ENCODE measurements at places on chromosomes 16 and 17.
A peak's percentile ranks its signal among the peaks of the same experiment; 100 is the strongest.

- peaks cover 6% of the 10 kb centered on the region for H3K4me1 ChIP-seq
- H3K36me3 ChIP-seq: peaks cover 19% of the 10 kb centered on the region
- H3K4me3 ChIP-seq: no peak overlapping the region
Measured at GRCh38 chr16:21184834-21185233, 26.4 kb downstream of the LDAF1 start.

GRCh38 chr17:80221351-80222105 is 1.3 kb downstream of the SLC26A11 start:
- no peak for DNase-seq
- H3K4me1 ChIP-seq: peaks cover 28% of the 10 kb centered on the region
- H3K27me3 ChIP-seq: no peaks in the 10 kb centered on the region
- H3K36me3 ChIP-seq: peaks cover 13% of the 10 kb centered on the region
- H3K4me3 ChIP-seq: peak overlapping the region; percentile 26
- H3K27ac ChIP-seq: no peak overlapping the region

- H3K4me3 ChIP-seq: no peak overlapping the region
- H3K27me3 ChIP-seq: no peaks in the 10 kb centered on the region
- no peak overlapping the region for H3K27ac ChIP-seq
Measured at GRCh38 chr16:11301645-11302501, 20.7 kb upstream of the PRM1 start.

GRCh38 chr17:31095236-31096105 is 694 bp downstream of the NF1 start:
- H3K27ac ChIP-seq: peak overlapping the region; percentile 73
- peak overlapping the region; percentile 79 for H3K4me3 ChIP-seq
- DNase-seq: peak; percentile 48
- H3K4me1 ChIP-seq: peaks cover 9% of the 10 kb centered on the region
- no peaks in the 10 kb centered on the region for H3K27me3 ChIP-seq
- no peaks in the 10 kb centered on the region for H3K36me3 ChIP-seq

GRCh38 chr17:45175759-45176115 is 14.1 kb downstream of the HEXIM2 start:
- H3K4me1 ChIP-seq: peaks cover 19% of the 10 kb centered on the region
- DNase-seq: no peak
- no peak overlapping the region for H3K27ac ChIP-seq
- no peak overlapping the region for H3K4me3 ChIP-seq

DNA sequence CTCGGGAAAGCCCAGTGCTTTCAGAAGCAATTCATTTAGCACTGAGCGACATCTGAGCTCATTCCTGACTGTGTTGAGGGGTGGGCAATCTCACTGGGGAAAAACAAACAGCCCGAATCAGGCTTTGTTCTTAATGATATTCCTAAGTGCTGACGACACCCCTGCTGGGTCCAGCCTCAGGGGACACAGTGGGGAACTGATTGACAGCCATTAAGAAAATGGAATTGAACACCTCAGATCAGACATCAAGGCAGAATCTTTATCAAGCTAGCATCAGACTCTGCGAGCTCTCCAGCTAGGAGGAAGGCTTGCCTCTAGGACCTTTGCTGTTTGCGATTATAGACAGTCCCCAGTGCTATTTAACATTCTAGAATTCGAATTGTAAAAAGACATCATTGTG is 22.5 kb upstream of the LYRM9 start:
- no peak overlapping the region for H3K4me3 ChIP-seq
- H3K36me3 ChIP-seq: no peaks in the 10 kb centered on the region
- no peak overlapping the region for H3K27ac ChIP-seq
- no peak for DNase-seq

GRCh38 chr17:30908717-30909420 is 2.8 kb upstream of the TEFM start:
- DNase-seq: no peak
- H3K27me3 ChIP-seq: no peaks in the 10 kb centered on the region
- no peak overlapping the region for H3K4me3 ChIP-seq

DNA sequence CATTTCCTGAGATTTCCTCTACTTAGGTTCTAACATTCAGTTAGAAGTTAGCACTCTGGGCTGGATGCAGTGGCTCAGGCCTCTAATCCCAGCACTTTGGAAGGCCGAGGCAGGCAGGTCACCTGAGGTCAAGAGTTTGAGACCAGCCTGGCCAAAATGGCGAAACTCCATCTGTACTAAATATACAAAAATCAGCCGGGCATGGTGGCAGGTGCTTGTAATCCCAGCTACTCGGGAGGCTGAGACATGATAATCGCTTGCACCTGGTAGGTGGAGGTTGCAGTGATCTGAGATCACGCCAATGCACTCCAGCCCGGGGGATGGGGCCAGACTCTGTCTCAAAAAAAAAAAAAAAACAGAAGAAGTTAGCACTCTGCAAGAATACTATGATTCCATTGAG is 1430.9 kb downstream of the CDH11 start:
- H3K36me3 ChIP-seq: no peaks in the 10 kb centered on the region
- H3K27me3 ChIP-seq: no peaks in the 10 kb centered on the region
- no peak for DNase-seq
- no peak overlapping the region for H3K4me3 ChIP-seq
- no peaks in the 10 kb centered on the region for H3K4me1 ChIP-seq

GRCh38 chr17:70017941-70018340 is 57.1 kb upstream of the KCNJ16 start:
- H3K4me3 ChIP-seq: no peak overlapping the region
- H3K27ac ChIP-seq: no peak overlapping the region
- H3K27me3 ChIP-seq: no peaks in the 10 kb centered on the region
- no peaks in the 10 kb centered on the region for H3K36me3 ChIP-seq
- no peak for DNase-seq
- no peaks in the 10 kb centered on the region for H3K4me1 ChIP-seq

- peak; percentile 3 for DNase-seq
- H3K36me3 ChIP-seq: no peaks in the 10 kb centered on the region
- no peak overlapping the region for H3K4me3 ChIP-seq
- H3K27ac ChIP-seq: no peak overlapping the region
- H3K27me3 ChIP-seq: no peaks in the 10 kb centered on the region
- H3K4me1 ChIP-seq: no peaks in the 10 kb centered on the region
Measured at GRCh38 chr16:49513040-49513439, 139.4 kb downstream of the C16orf78 start.

GRCh38 chr17:59680314-59680713 is 26.9 kb downstream of the PTRH2 start:
- no peak overlapping the region for H3K27ac ChIP-seq
- H3K27me3 ChIP-seq: no peaks in the 10 kb centered on the region
- peaks cover 99% of the 10 kb centered on the region for H3K36me3 ChIP-seq
- H3K4me1 ChIP-seq: no peaks in the 10 kb centered on the region
- H3K4me3 ChIP-seq: no peak overlapping the region

- no peaks in the 10 kb centered on the region for H3K36me3 ChIP-seq
- no peaks in the 10 kb centered on the region for H3K4me1 ChIP-seq
- no peak overlapping the region for H3K27ac ChIP-seq
- no peaks in the 10 kb centered on the region for H3K27me3 ChIP-seq
- DNase-seq: no peak
- H3K4me3 ChIP-seq: no peak overlapping the region
Measured at GRCh38 chr17:81378941-81379511, 16.2 kb upstream of the BAHCC1 start.

GRCh38 chr17:78497115-78497540 is 80.1 kb downstream of the DNAH17 start:
- no peaks in the 10 kb centered on the region for H3K27me3 ChIP-seq
- H3K27ac ChIP-seq: no peak overlapping the region
- H3K4me3 ChIP-seq: no peak overlapping the region
- H3K4me1 ChIP-seq: no peaks in the 10 kb centered on the region
- DNase-seq: peak; percentile 53

DNA sequence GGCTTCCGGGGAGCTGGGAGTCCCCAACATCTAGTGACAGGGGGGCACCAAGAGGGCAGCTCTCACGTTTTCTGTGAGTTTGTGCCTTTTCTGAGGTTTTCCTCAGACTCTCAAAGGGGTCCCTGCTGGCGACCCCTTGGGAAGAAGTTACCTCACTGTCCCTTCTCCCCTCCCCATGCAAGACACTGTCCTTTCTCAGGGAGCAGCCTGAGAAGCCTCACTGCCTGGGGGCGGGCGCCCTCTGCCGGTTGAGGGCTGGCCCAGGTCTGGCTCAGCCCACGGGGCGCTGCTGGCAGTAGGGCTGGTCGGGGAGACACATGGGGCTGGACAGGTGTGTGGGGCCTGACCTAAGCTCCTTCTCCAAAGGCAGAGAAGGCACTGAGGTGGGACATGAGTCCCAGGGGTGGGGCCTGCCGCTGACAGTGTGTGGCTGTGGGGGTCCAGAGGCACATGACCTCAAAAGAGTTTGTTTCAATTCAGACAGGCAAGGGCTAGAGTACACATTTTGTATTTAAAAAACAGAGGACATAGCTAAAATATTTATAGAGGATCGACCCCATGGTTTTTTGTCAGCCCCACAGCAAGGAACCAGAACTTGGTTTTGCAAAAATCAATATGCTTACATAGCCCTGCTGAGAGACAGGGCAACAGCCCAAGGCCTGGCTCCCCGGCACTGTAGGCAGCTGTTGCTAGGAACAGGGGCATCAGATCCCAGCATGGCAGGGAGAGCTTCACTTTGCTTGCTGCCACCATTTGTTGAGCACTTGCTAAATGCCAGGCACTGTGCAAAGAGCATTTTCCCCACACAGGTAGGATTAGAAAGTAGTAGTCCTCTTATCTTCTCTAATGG is 18.5 kb upstream of the ALDH3A1 start:
- H3K4me1 ChIP-seq: peaks cover 44% of the 10 kb centered on the region
- H3K4me3 ChIP-seq: no peak overlapping the region
- H3K36me3 ChIP-seq: no peaks in the 10 kb centered on the region
- H3K27me3 ChIP-seq: no peaks in the 10 kb centered on the region

GRCh38 chr16:23248261-23249194 is 53.6 kb upstream of the SCNN1B start:
- H3K4me1 ChIP-seq: no peaks in the 10 kb centered on the region
- H3K27me3 ChIP-seq: peaks cover 3% of the 10 kb centered on the region
- H3K27ac ChIP-seq: no peak overlapping the region
- no peak for DNase-seq
- no peaks in the 10 kb centered on the region for H3K36me3 ChIP-seq

DNA sequence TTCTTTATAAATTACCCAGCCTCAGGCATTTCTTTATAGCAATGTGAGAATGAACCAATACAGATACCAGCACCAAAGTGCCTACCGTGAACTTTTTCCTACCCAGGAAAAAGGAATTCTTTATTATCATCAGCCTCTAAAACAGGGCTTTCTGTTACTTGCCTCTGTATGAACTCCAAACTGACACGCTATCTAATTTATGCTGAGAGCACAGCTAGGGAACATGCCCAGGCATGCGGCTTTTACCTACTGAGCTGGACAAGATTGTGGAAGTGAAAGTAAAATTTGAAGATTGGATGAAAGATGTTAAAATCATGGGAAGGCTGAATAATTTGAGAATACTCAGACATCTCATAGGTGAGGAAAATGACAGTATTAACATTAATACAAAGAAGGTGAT is 24.4 kb upstream of the ADCY9 start:
- H3K4me1 ChIP-seq: no peaks in the 10 kb centered on the region
- no peak overlapping the region for H3K4me3 ChIP-seq
- no peaks in the 10 kb centered on the region for H3K36me3 ChIP-seq
- no peak for DNase-seq
- H3K27me3 ChIP-seq: peaks cover 2% of the 10 kb centered on the region

DNA sequence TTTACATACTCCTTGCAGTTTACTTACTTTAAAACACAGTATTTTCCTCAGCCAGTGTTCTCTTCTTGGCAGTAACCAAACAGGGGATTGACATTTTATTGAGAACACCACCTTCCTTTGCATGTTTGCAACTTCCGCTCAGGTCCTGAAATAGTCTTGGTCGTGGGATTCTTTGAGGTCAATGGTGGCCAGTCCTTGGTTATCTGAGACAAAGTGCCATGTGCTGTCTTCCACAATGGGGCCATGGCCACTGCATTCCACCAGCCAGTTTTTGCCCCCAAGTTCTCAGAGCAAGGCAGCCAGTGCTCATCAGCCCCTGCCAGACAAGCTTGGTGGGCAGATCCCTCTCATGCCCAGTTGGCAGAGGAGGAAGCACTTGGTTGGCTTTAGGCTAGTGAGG is 22.9 kb downstream of the CMTM4 start:
- no peaks in the 10 kb centered on the region for H3K36me3 ChIP-seq
- H3K27ac ChIP-seq: no peak overlapping the region
- no peaks in the 10 kb centered on the region for H3K27me3 ChIP-seq
- no peak overlapping the region for H3K4me3 ChIP-seq

- no peaks in the 10 kb centered on the region for H3K27me3 ChIP-seq
- no peak for DNase-seq
- peaks cover 11% of the 10 kb centered on the region for H3K4me1 ChIP-seq
- H3K4me3 ChIP-seq: no peak overlapping the region
- H3K36me3 ChIP-seq: no peaks in the 10 kb centered on the region
Measured at GRCh38 chr17:58414596-58414997, 2.7 kb downstream of the RNF43 start.

- no peaks in the 10 kb centered on the region for H3K27me3 ChIP-seq
- peak; percentile 65 for DNase-seq
- H3K4me1 ChIP-seq: no peaks in the 10 kb centered on the region
- H3K36me3 ChIP-seq: peaks cover 8% of the 10 kb centered on the region
- no peak overlapping the region for H3K27ac ChIP-seq
Measured at GRCh38 chr17:38322156-38322779, 21.5 kb downstream of the GPR179 start.

DNA sequence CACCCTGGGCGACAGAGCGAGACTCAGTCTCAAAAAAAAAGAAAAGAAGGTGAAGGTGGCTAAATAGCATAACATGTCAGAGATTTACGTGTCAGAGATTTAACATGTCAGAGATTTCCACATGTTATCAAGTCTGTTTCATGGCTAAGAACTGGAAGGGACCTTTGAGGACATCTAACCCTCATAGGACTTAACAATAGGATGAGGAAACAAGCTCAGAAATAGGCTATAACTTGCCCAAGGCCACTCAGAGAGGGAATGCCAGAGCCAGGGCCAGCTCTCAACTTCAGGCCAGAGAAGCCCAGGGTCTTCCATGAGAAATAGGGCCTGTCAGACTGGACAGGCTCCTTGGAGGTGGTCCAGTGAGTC is 26.8 kb upstream of the ZNF629 start:
- peak overlapping the region; percentile 63 for H3K27ac ChIP-seq
- H3K4me1 ChIP-seq: peaks cover 9% of the 10 kb centered on the region
- no peak for DNase-seq
- H3K4me3 ChIP-seq: peak overlapping the region; percentile 78
- no peaks in the 10 kb centered on the region for H3K36me3 ChIP-seq

DNA sequence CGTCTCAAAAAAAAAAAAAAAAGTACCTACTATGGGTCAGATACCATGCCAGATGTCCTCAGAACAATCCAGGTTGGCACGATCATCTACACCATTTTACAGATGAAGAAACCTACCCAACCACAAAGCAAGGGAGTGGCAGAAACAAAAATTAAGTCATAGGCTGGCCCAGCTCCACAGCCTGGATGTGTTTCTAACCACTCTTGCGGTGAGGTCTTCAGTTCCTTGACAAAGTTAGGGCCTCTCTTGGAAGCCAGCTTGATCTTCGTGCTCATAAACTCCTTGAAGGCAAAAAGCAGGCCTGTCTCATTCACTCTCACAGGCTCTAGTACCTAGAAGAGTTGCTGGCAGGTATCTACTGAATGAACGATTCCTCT is 6.2 kb downstream of the GGA2 start:
- peaks cover 7% of the 10 kb centered on the region for H3K36me3 ChIP-seq
- H3K27me3 ChIP-seq: no peaks in the 10 kb centered on the region
- H3K4me1 ChIP-seq: peaks cover 34% of the 10 kb centered on the region
- DNase-seq: no peak
- H3K27ac ChIP-seq: no peak overlapping the region

GRCh38 chr16:57612494-57612893 is 15.9 kb upstream of the ADGRG1 start:
- H3K27ac ChIP-seq: no peak overlapping the region
- H3K4me1 ChIP-seq: peaks cover 20% of the 10 kb centered on the region
- no peak for DNase-seq
- H3K27me3 ChIP-seq: no peaks in the 10 kb centered on the region

Measured in CD4-positive, CD25-positive, alpha-beta regulatory T cell (primary cell).